ENCODE measurements at places on chromosomes 2 and 18.

- no peak for DNase-seq
Measured at GRCh38 chr2:54438271-54438670, 17.9 kb upstream of the SPTBN1 start.

- DNase-seq, result no peak
Measured at GRCh38 chr2:86039178-86039962, 66.3 kb downstream of the POLR1A start.

GRCh38 chr2:210399440-210400041 is 77.0 kb downstream of the LANCL1 start:
- DNase-seq, result no peak

GRCh38 chr2:209942936-209943605 is 59.4 kb upstream of the RPE start:
- no peak for DNase-seq

GRCh38 chr18:56988022-56988421 is 158.9 kb upstream of the BOD1L2 start:
- DNase-seq, result no peak

GRCh38 chr2:188993247-188993646 is 19.1 kb downstream of the COL3A1 start:
- no peak for DNase-seq

GRCh38 chr18:63322206-63322605 is 2.6 kb upstream of the BCL2 start:
- no peak for DNase-seq

DNA sequence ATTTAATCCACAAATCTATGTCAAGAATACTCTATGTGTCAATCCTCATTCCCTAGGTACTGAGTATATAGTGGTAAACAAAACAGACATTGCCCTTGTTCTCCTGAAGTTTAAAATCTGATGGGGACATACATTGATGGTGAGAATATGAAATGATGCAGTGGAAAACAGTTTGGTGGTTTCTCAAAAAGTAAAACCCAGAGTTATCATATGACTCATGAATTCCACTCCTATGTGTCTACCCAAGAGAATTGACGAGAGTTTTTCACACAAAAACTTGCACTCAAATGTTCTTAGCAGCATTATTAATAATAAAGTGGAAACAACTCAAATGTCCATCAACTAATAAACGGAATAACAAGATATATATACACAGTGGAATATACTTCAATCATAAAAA is 586.7 kb downstream of the CCDC85A start:
- DNase-seq, result no peak

DNA sequence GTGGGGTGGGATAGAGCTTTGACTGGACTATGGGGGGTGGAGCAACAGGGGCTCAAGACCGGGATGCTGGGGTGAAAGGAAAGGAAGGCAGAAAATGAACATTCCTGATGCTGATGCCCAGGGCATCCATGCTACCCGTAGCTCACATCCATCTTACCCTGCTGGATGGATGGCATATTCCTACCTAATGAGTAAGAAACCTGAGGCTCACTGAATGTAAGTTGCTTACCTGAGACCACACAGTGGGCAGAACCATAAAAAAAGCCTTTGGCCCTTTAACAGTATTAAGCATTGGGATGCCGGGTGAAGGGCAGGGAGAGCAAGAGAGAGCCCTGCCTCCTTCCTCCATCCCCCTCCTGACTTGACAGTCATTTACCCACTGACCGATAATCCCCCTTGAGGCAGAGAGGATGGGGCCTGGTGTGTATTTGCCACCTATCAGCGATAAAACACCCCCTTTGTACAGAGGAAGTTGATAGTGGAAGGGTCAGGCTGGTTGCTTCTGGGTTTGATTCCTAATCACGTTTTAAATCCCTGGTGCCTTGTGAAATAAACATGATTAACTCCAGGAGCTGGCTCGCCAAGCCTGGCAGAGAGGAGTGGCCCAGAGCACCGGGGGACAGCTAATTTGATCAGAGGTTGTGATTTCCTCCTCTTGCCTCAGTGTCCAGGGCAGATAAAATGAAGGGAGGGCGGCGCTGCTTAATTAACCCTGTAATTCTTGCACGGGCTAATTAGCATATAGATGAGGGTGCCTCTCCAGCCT is 105.9 kb upstream of the HS6ST1 start:
- peak; percentile 73 for DNase-seq

- no peak for DNase-seq
Measured at GRCh38 chr2:45640576-45640975, 10.9 kb upstream of the PRKCE start.

DNA sequence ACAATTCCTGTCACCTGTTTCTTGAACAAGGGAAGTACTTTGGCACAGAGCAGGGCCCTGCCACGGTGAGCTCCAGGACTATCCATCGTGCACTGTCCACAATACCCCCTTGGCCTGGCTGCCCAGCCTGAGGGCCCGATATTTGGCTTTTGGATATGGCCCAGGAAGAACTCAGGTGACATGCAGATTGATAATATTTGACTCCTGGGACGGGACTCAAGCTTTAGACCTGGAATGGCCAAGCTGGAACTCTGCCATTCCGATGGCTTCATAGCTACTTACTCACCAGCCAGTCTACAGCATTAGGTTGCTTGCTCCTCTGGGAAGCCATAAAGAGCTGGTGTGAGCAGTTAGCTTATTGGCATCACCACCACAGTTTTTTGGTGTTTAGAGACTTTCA is 26.6 kb downstream of the EML6 start:
- DNase-seq, result no peak

DNA sequence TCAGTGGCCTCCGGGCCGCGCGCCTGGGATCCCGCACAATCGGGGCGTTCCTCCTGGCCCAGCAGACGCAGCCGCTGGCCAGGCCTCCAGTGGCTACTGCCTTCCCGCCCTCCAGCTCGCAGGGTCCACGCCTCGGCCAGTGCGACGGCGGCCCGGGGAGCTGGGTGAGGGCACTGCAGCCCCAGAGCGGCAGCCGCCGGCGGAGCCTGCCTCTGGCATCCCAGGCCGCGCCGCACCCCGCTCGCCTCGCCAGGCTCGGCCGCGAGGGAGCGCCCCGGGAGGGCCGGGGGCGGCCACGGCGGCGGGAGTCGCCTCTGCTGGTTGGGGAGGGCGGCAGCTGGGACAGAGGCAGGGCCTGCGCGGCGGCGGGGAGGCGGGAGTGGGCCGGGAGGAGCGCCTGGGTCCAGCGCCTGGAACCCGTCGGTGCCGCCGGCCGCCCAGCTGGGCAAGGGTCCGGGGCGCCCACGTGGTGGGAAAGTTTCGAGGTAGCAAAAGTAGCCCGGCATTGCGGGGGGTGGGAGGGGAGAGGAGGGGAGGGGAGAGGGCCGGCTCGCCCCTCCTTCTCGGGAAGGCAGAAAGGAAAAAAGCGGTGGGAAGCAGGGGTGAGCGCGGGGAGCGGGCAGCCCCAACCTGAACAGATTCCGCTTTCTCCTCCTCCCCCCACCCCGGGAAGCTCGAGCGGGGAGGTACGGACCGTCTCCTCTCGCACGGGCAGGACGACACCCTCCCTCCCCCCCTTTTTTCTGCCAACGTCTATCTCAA is 1.5 kb upstream of the INHBB start:
- peak; percentile 61 for DNase-seq

- no peak for DNase-seq
Measured at GRCh38 chr2:72886505-72887031, 640 bp upstream of the SPR start.

- no peak for DNase-seq
Measured at GRCh38 chr2:71303849-71304248, 27.7 kb upstream of the ZNF638 start.

GRCh38 chr2:165877565-165878550 is 75.7 kb downstream of the TTC21B start:
- DNase-seq, result peak; percentile 52

DNA sequence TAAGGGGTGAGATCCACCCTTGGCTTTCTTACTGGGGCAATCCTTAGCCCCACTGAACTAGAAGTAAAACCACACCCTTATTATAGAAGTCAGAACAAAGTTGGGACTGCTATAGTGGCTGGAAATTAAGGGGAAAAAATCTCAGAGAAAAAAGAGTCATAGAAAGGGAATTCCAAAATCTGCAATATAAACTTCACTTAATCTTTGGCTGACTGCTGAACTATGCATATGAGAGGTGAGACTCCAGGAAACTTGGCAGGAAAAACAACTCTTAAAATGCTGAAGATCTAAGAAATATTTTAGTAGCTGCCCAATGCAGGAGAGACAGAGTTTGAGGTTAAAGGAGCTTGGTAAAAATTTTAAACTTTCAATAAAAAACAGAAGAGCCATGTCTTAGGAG is 201.8 kb upstream of the FN1 start:
- DNase-seq, result no peak

DNA sequence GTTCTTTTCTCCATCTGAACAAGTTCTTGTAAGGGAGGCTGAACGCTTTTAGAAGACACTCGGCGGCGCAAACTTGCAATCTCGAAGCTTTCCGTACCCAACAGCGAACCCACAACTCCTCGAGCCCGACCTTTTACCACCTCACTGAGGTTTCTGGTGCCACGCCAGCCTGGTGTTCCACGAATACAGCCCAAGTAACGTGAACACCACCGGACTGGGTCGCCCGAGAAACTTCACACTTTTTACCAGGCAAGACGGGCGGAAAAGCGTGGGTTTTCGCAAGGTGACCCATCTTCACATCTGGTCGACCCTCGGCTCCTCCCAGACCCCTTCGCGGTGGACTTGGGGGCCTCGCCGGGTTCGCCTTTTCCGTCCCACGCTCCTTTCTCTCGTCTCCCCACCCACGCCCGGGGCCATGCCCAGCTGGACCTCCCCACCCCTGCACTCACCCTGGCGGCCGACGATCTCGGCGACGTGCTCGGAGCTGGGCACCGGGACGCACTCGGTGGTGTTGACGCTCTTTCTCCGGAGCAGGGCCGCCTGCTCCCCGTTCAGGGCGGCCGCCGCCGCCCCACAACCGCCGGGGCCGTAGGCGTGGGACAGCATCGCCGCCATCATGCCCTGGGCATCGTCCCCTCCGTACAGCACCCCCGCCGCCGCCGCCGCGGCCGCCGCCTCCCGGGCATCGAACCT is 1.2 kb downstream of the MEX3C start:
- DNase-seq, result no peak

DNA sequence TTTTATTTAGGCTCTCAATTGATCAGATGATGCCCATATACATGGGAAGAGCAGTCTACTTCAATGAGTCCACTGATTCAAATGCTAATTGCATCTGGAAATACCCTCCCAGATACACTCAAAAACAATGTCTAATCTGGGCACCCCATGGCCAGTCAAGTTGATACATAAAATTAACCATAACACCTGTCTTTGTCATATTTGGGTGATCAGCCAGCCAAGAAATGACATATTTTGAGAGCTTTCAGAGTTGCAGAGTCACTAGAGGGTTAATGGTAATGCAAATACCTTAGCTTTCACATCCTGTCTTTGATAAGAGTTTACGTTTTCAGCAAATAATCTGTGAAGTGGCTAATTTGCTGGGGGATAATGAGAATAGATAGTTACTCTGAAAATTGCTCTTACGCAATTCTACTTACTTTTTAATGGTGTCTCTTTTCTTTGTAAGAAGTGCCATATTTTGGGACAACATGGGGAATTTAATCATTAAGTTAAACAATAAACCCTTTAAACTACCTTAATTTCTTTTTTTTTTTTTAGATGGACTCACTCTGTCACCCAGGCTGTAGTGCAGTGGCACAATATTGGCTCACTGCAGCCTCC is 49.1 kb downstream of the CCDC195 start:
- no peak for DNase-seq

DNA sequence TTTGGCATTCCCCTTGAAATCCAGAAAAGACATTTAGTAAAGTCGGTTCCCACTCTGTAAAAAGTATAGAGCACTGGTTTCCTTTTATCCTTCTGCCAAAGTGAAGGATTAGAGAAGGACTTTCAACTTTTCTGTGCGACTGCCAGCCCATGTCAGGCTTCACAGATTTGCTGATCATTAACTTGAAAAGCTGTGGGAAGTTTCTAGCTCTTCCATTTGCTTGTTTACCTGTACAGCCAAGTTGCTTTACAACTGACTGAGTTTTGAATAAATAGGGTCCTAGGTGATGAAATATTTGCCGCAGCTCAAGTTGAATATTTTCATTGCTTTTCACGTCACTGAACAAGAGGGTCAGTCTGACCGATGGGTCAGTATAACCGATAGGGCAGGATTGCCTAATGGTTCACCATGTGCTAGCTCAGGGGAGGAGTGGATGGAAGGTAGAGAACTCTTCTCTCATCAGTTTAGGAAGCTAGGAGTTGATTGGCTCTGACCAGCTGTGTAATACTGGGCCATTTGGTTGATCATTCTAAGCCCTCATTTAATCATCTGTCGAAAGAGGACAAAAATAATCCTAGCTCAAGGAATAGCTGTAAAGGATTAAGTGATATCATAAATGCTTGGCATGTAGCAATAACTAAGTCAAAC is 30.4 kb downstream of the UPP2 start:
- no peak for DNase-seq

DNA sequence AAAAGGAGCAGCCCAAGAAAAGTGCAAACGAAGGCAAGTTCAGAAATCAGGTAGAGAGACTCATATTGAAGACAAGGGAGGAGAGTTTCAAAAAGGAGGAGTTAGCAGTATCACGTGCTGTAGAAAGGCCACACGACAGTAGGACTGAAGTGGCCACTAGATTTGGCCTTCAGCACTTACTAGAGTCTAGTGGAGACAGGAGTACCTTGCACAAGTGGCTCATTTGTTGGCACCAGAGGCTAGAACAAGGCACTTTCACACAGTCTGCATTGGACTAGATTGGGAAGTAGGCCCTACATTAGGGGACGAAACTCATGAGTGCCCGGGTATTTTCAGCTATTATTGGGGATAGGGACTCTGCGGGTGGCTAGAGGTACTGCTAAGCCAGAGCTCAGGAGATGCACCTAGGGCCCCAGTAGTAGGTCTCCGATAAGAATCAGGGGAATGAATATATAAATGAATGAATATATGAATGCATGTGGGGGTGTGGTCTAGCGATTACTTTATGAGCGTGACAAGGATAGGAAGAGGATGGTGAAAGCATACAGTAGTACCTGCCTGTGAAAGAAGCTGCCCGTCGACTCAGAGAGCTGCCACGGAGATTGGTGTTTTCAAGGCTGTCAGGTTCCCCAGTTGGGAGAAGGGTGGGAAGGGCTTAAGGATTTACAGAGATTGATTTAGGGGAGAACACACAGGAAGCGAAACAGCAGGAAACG is 1.4 kb upstream of the NCOA1 start:
- DNase-seq, result no peak

- no peak for DNase-seq
Measured at GRCh38 chr2:98944775-98945174, 8.8 kb upstream of the CRACDL start.

DNA sequence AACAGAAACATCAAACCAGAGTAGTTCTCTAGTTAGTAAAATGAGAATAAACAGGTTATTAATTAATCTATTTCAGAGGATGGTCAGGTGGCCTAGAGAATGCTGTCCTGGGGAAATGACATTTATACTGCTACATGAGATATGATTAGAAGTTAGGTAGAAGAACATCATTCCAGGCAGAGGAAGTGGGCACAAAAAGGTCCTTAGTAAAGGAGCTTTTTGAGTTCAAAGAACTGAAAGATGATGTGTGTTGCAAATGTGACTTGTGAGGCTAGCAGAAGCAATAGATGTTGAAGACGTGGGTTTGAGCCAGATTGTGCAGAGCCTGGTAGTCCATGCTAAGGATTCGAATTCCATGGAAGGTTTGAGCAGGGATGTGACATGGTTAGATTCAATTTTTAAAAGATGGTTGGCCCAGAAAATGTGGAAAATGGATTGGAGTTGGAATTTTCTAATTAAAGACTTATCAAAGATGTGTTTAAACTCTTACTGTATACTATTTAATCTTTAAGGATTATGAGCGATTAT is 34.2 kb downstream of the RAB10 start:
- no peak for DNase-seq
